Breast epithelium (tissue), 4 donors: ENCODE measurements at places on chromosomes 5 and 9.

GRCh38 chr5:115389034-115389798 lies 92.8 kb upstream of the CCDC112 start:
- no peak for DNase-seq

DNA sequence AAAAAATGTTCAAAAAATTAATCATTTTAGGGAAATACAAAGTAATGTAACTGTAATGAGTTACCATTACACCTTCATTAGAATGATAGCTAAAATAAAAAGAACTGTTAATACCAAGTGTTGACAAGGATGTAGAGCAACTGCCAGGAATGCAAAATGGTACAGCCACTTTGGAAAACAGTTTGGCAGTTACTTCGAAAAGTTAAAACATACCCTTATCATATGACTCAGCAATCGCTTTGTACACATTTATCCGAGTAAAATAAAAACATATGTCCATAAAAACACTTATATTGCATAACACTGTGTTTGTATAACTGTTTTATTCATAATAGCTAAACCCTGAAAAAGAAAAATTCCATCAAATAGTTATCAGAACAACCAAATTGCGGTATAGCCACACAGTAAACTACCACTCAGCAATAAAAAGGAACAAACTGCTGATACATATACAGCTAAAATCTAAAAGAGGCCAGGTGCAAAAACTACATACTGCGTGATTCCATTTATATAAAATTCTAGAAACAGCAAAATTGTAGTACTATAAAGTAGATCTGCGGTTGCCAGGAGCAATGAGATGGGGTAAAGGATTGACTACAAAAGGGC lies 61.7 kb downstream of the RFX3 start:
- DNase-seq = no peak

DNA sequence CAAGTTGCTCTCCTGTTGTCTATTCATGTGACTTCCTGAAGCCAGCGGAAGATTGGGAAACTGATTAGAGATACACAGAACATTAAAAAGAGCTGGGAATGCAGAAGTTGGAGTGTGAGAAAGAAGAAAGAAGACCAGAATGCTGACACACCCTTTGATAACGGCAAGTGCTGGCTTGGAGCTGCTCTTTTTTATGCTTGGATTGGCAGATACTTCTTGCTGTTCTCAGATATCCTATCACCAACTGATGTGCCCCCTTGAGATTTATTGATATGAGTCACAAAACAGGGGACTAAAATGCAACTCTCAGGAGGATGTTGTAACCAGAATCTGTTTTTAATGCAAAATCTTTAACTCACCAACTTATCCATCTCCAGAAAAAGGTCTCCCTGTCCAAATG lies 56.0 kb upstream of the ASTN2 start:
- no peak for DNase-seq

DNA sequence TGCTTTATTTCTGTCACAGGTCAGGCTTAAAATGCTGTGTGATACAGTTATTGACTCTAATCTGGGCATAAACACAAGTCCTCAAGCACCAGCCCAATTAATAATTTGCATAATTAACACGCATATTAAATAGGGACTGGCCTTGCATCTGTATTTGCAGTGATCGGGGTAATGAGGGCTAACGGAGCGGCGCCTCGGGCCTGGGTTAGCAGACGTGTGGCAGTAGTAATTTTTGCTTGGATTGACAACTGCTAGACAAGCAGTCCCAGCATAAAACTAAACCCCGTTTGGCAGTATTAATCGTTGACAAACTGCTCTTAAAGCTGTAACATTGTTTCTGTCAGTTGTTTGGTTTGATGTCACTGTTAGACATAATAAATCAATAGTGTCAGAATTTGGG lies 109.2 kb downstream of the PBX3 start:
- DNase-seq = no peak
